ENCODE measurements at places on chromosomes 7 and 10.
A peak's percentile ranks its signal among the peaks of the same experiment; 100 is the strongest.

- peak; percentile 62 for DNase-seq
These were observed 1.5 kb downstream of the PVRIG start for GRCh38 chr7:100221231-100221718.

DNA sequence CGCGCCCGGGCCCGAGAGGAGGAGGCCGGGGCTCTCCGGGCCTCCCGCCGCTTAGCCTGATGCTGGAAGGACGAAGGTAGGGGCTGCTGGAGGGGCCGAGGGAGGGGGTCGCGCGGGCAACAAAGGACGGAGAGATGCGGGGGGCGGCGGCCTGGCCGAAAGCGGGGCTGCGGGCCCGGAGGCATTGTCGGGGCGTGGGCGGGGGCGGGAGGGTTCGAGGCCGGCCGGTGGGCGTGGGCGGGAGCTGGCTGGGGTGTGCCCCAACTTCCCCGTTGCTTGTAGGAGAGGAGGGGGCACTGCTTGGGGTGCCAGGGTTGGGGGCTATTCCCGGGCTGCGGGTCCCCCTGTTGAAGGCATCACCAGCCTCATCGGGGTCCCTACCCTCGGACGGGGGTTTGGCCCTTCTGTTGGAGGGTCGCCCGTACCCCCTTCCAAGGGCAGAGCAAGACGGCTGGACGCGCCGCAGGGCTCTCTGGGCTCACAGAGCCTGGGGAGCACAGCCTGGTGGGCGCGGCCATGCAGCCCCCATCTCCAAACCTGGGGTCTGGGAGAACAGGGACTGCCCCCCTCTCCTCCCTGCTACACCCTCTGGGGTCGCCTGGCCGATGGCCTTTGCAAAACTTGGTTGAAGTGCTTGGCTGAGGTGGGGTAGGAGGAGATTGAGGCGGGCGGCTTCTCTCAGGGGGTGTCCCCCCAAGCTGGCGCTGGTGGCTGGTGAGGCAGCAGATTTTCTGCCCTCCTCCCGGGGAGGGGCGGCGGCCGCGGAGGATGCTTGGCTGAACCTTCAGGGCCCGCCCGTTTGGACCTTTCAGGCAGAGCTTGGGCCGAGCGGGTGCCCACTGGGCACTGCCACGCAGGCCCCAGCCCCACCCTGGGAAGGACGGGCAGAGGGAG, 699 bp downstream of the CLIP2 start:
- DNase-seq = no peak

- DNase-seq = no peak
These were observed 4.4 kb upstream of the CCL26 start for GRCh38 chr7:75776295-75776971.

GRCh38 chr10:124641282-124642087, 102.7 kb downstream of the FAM53B start:
- DNase-seq = no peak

DNA sequence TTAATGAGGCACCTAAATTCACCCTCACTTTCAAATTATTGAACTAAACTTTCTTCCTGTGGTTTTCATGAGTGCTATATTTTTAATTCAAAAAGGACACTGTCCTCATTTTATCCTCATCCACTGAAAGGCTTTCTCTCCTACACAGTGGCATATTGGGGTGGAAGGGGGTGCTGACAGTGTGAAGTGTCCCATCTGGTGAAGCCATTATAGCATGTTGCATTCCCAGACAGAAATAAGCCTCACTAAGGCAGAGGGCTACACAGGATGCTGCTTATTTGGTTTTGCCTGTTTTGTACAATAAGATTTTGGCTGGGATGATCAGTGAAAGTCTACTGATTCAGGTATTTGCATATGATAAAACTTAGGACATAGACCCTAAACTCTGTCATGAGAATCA, 82.4 kb upstream of the INHBA start:
- DNase-seq = no peak

- no peak for DNase-seq
These were observed 2.8 kb upstream of the DEPP1 start for GRCh38 chr10:44981172-44982113.

- DNase-seq = no peak
These were observed 27.7 kb upstream of the INSIG1 start for GRCh38 chr7:155269766-155270585.

DNA sequence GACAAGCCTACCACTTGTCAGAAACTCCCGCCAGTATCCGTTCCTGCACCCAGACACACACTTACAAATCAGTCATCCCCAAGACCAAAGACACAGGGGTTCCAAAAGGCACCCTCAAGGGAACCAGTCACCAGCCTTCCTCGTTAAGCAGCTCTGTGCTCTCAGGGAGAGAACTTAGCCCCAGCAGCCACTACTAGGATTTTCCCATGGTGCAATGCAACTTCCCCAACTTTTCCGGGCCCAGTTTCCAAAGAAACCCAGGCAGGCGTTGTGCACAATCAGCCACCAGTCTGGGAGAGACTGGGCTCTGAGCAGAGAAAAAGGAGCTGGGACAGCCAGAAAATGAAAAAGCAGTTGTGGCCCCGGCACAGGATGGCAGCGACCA, 1.2 kb downstream of the DLG5 start:
- DNase-seq = no peak

DNA sequence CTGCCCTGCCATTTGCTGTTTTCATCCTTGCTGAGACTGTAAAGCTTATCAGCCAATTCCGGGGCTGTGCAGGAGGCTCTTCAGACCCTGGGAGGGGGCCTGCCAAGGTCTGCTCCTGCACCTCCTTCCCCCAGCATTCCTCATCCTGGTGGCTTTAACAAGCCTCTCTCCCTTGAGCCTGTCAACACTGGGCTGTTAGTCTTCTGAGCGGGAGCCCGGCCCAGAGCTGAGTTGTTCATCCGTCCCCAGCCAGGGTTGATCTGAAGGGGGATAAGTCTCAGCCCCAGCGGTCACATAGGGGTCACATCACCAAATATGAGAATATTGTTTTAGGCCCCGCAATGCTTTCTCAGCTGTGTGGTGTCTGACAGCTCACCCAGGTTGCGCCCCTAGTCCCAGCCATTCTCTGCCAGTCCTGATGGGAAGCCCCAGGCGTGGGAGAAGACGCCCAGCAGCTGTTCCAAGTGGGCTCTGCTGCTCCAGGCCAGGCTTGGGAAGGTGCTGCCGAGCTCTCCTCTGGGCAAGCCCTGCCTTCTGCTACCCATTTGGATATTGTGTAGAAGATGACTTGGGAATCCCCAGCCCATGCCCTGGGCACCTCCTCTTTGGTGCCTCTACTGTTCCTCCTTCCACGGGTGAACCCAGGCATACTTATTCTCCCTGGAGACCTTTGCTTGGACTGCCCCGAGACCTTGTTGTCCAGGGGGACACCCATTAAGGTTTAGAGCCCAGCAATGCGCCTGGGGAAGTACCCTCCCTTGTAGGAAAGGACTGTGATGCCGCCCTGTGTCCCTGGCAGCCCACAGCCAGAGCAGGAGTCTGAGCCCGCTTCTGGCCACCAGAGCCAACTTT, 23.5 kb upstream of the TRIM8 start:
- no peak for DNase-seq

GRCh38 chr7:128425850-128426249, 16.1 kb upstream of the IMPDH1 start:
- DNase-seq = no peak

DNA sequence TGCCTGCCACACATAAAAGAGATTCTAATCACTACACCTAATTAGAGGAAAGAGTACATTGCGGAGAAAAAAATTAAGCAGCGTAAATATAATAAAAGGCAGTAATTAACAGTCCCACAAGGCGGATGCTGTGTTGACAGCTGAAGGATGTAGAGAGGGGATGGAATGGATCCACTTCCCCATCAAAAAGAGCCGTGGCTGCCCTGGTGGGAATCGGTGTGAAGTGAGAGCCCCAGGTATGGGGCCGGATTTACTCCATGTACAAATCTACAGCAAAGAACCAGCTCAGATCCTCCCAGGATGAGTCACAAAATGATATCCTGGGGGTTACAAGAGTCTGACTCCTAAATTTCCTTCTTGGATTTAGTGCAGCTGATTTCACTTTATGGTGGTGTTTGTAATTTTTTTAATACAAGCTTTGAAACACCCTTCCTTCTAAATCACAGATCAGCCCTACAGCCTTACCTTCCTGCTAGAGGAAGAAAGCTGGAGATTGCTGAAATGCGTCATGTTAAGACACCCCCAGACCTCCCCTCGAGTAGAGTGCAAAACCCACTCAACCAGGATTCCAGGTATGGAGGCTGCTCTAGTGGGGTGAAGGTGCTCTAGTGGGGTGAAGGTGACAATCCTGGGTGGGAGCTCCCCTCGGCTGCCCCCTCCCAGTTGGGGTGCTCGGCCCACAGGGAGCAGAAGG, 398.4 kb downstream of the PLXNA4 start:
- DNase-seq = no peak

DNA sequence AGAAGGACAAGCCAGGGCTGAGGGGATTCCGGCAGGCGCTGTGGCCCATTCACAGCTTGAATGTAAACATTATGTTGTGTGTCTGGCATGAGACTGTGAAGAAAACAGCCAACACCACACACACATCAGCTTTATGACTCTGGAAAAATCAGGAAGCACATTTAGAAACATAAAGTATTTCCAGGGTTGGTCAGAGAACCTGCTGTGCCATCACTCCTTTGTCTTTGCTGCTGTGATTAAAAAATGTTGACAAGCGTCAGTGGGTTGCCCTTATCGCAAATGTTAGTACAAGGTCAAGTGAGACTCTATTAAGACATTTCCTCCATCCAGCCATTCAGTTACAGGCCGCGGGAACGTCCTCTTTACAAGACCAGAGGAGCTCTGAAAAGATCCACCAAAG, 95.4 kb downstream of the TAX1BP1 start:
- DNase-seq = no peak

DNA sequence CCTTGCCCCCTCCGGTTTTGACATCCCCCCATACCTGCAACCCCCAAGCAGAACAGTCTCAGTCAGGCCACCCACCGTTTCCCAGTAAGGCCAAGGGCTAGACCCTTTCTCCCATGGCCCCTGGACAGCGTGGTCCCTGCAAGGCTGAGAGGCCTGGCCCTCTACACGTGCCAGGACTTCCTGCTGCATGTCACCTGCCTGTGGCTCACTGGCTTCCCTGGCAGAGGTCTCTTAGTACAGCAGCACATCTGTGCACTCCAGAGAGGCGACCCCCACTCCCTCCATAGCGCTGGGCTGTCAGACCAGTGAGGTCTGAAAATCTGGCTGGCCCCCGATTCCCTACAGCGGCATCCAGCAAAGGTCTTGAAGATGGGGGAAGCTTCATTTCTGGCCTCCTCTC, 26.4 kb upstream of the JAKMIP3 start:
- DNase-seq = no peak

DNA sequence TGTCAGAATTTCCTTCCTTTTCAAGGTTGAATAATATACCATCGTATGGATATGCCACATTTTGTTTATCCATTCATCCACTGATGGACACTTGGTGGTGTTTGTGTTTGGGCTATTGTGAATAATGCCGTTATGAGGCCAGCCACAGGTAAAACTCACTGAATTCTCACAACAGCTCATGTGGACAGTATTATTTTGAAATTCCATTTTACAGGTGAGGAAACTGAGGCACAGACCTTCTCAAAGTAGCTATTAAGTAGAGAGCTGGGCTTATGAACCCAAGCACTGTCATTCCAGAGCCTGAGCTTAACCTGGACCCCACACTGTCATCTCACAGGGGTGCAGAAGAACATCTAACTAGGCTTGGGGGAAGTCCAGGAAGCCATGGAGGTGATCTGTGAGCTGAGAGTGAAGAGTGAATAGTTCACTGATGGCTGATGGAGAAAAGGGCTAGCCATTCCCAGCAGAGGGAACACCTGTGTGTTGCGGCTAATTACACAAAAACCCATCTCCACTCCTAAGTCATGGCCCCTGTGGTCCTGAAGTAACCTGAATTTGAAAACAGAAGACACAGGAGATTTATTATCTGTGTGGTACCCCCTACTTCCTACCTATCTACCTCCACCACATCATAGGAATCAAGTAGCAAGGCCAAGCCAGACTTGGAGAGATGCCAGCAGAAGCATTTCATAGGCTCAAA, 8.7 kb downstream of the INMT start:
- DNase-seq = no peak

DNA sequence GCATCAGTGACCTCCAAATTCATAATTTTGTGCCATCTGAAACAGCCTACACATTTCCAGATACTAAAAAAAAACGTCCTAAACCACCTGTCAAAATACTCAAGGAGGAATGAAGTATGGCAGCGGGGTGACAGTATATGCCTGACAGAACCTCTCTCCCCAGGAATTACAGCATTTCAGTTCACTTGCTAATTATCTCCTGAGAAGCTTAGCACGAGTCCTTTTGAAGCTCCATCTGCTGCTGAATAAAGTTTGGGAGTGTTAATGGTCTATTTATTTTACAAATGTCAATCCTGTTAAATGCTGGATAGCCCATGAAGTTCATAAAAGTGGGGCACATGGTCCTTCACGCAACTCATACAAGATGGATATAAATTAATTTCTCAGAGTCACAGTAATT, 29.4 kb upstream of the ANLN start:
- DNase-seq = no peak

GRCh38 chr7:150784120-150784736, 15.9 kb downstream of the TMEM176B start:
- no peak for DNase-seq

GRCh38 chr7:25431956-25432450, 203.7 kb upstream of the NPVF start:
- no peak for DNase-seq

- no peak for DNase-seq
These were observed 900.3 kb downstream of the CCSER2 start for GRCh38 chr10:85228726-85229125.

GRCh38 chr10:1679821-1680650, 57.3 kb downstream of the ADARB2 start:
- no peak for DNase-seq

GRCh38 chr10:63522995-63523394, 1.8 kb downstream of the REEP3 start:
- no peak for DNase-seq

GRCh38 chr10:102770108-102770482, 26.3 kb downstream of the WBP1L start:
- DNase-seq = no peak

GRCh38 chr10:122232769-122233168, 38.3 kb upstream of the BTBD16 start:
- DNase-seq = no peak

- DNase-seq = peak; percentile 29
These were observed 21.4 kb downstream of the STAMBPL1 start for GRCh38 chr10:88901206-88901983.

DNA sequence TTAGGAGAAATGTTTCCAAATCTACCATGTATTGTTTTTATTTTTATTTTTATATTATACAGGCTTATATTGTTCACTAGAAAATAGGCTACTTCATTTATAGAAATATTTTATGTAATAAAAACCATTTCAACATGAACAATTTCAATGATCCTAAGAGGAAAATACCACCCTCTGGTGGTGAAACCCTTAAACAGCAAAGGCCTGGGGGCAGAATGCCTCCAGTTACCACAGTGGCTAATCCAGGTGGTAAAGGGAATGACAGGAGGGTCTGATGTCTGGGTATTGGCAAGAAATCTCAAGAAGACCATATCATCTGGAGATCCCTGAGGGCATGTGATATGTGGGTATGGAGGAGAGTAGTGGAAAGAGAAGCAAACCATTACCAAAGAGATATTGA, 19.3 kb downstream of the MACC1 start:
- no peak for DNase-seq

DNA sequence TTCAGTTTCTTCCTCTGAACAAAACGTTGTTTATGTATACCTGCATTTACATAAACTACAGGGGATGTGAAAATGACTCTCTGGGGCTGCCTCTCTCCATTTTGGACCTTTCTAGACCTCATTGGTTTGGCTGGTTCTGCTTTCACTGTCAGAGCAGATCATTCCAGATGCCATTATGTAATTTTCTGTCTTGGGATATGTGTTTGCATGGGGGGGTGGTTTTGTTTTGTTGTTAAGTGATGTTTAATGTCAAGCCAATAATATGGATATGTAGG, 172.4 kb downstream of the LRRC4 start:
- no peak for DNase-seq
